ENCODE measurements at places on chromosomes 16 and 17.
A peak's percentile ranks its signal among the peaks of the same experiment; 100 is the strongest.

- no peak overlapping the region for H3K27ac ChIP-seq
- H3K4me3 ChIP-seq: no peak overlapping the region
- no peaks in the 10 kb centered on the region for H3K4me1 ChIP-seq
- DNase-seq: peak; percentile 43
- peaks cover 7% of the 10 kb centered on the region for H3K36me3 ChIP-seq
These were observed 69.9 kb upstream of the CNTNAP4 start for GRCh38 chr16:76207270-76207669.

- H3K4me3 ChIP-seq: no peak overlapping the region
- H3K4me1 ChIP-seq: peaks cover 2% of the 10 kb centered on the region
- no peaks in the 10 kb centered on the region for H3K27me3 ChIP-seq
- H3K36me3 ChIP-seq: peaks cover 8% of the 10 kb centered on the region
- no peak for DNase-seq
- no peak overlapping the region for H3K27ac ChIP-seq
These were observed 76.5 kb upstream of the GSE1 start for GRCh38 chr16:85536411-85537330.

DNA sequence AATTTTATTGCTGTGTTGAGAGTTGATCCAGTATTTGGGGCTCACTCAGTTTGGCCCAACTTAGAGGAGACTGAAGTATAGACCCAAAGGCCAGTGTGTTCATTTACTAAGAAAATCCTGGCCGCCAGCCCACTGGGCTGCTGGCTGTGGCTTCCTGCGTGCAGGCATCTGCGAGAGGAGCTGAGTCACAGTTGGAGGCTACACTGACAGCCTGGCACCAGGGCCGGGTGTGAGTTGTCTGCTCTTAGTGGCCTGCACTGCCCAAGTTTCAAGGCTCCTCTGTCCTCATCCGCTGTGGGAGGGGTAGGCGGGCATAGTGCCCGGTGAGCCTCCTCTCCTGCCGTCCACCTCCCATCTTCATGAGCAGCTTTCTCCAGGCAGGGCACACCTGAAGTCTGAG, 54.2 kb downstream of the PLD6 start:
- no peaks in the 10 kb centered on the region for H3K27me3 ChIP-seq
- no peak for DNase-seq
- H3K4me3 ChIP-seq: no peak overlapping the region
- no peak overlapping the region for H3K27ac ChIP-seq
- peaks cover 69% of the 10 kb centered on the region for H3K36me3 ChIP-seq

- H3K27me3 ChIP-seq: no peaks in the 10 kb centered on the region
- no peak for DNase-seq
- no peaks in the 10 kb centered on the region for H3K36me3 ChIP-seq
- H3K4me1 ChIP-seq: no peaks in the 10 kb centered on the region
- no peak overlapping the region for H3K4me3 ChIP-seq
These were observed 5.9 kb upstream of the UTP6 start for GRCh38 chr17:31907342-31907962.
